ENCODE measurements at places on chromosomes 4 and X. TPM values are rescaled to one million over a fixed set of nuclear protein-coding genes. Genes with fewer than 3 reads are reported as not detected.

GRCh38 chr4:60588556-60588955 is 611.6 kb upstream of the ADGRL3 start:
- DNase-seq, result no peak

DNA sequence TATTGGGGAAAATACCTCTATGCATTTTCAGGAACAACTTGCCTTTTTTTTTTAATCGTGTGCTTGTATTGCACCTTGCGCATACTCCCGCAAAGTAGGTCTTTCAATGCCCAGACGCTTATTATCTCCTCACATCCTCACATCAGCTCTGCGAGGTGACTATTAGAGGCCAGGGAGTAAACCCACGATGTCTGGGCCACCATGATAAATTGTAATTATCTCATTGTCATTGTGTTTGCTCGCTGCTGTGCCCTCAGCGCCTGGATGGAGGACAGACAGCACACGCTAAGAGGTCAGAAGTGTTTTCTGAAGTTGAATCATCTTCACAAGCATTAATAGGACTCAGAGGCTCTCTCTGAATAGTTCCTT is 1.0 kb upstream of the RELL1 start:
- DNase-seq, result no peak

DNA sequence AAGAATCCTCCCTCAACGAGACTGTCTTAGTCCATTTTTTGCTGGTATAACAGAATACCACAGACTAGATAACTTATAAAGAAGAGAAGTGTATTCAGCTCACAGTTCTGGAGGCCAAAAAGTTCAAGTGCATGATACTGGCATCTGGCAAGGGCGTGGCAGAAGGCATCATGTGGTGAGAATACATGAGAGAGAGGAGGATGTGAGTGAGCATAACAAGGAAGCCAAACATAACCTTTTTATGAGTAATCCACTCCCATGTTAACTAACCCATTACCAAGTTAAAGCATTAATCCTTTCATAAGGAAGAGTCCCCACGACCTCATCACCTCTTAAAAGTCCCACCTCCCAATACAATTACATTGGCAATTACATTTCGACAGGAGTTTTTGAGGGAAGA is 504.6 kb downstream of the IQCM start:
- no peak for DNase-seq

GRCh38 chr4:122762520-122762919 is 30.0 kb downstream of the BBS12 start:
- DNase-seq, result no peak

DNA sequence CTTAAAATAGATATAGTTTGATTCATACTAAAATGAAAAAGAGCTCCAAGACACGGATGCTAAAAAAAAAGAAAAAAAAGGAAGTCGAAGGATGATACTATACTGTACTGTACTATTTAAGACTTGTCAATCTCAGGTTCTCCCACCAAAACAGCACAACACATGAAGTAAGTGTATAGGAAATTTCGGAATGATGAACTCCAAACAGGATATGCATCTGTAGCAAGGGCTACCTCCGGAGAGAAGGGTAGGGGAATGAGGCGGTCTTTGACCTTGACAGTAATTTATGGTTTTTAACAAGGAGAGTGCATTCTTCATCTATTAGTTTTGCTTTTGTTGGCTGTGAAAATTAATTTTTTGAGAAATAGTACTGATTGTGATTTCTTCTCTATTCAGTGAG is 541 bp upstream of the FIP1L1 start:
- no peak for DNase-seq

- DNase-seq, result no peak
Observed at GRCh38 chrX:47584714-47585113, 2.5 kb downstream of the TIMP1 start.

DNA sequence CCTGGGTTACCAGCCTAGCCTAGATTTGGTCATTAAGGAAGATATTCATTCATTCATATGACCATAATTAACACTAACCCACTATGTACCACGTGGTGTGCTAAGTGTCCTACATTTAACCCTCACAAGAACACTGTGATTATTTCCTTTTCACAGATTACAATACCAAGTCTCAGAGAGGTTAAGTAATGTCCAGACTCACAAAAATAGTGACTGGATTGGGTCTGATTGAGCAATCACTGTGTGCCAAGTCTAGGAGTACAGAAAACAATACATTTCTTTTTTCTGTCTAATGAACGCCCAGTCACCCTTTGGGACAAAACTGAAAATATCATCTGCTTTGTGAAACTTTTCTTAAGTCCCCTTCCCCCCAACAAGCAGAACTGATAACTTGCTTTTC is 7.6 kb upstream of the DLG3 start:
- no peak for DNase-seq

DNA sequence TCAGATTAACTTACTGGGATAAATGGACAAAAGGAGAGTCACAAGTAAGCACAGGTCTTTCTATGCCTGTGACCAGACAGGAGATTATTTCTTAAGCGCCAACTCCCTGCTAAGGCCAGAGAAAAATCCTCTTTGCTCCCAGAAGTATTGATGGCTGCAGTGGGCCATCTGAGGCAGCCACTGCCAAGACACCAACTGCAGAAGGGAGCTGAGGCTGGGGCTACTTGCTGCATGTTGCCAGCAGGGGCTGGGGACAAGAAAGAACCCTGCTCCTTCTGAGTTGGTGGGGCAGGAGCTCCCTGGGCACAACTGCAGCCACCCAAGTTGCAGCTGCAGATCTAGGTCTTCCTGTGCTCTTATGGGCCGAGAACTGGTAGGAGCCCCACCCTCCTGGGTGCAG is 1075.3 kb downstream of the PCDH18 start:
- DNase-seq, result no peak

Gene RRH
- total RNA-seq, result not detected

DNA sequence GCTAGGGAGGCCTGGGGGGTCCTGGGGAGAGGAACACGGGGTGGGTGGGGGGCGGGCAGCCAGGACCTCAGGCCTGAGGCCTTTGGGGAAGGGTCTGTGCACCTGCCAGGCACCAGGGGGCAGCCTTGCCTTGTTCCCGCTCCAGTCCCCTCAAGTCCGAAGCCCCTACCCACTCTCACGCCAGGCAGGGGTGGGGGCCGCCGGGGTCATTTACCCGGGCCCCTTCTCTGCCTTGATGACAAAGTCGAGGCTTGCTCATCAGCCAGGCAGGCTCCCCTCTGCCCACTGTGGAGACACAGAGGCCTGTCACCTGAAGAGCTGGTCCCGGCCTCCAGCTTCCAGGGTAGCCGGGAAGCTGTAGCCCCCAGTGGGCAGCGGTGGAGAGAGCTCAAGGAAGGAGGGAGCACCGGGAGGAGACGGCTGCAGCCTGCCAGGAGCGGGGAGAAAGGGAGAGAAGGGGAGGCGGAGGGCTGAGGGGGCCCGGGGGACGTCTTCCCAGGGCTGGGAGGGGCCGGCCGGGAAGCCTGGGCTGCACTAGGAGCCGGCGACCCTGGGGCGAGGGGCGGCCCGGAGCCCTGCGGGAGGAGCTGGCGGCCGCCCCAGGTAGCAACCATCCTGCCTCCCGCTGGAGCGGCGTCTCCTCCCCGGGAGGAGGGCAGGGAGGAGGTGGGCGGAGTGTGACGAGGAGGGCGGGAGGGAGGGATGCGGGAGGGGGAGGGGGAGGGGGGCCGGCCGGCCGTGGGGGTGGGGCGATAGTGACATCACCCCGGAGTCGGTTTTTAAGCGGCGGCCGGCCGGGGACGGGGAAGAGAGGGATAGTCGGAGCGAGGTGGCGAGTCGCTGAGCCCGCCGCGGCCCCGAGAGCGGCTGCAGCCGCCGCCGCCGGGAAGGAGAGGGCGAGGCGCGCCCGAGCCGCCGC is at the start of gene SLC6A8:
TSS of gene SLC6A8 (plus strand) at position 806 of the 919 bp plus-strand sequence. CDS start 649 bp downstream, outside the sequence.
- DNase-seq, result peak; percentile 43

GRCh38 chr4:130210864-130211263 is 1114.9 kb downstream of the C4orf33 start:
- no peak for DNase-seq

- DNase-seq, result no peak
Observed at GRCh38 chrX:23828881-23829280, 45.9 kb downstream of the SAT1 start.

- DNase-seq, result no peak
Observed at GRCh38 chr4:27176881-27177280, 316.2 kb downstream of the STIM2 start.

Gene SMS
- total RNA-seq, result 20.4 TPM

Gene SFRP2
- total RNA-seq, result not detected

Gene S100G
- total RNA-seq, result not detected

GRCh38 chrX:17638731-17639130 is 98.6 kb upstream of the SCML1 start:
- DNase-seq, result no peak

DNA sequence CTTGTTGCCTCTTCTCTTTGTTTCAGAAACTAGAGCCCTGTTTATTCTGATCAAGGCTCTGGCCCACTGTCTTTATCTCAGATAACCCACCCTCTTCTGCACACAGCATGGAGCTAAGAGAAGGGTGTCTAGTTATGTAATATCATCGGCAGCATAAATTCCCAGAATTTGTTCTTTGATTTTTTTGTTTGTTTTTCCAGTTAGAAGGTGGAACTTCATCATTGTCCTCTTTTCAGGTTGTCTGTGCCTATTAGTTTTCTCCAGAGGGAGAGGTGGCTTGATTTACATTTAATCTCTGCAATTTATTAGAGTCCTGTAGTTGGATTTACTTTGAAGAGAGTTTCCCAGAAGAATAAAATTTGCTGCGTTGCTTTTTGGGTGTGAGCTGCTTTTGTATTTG is 15.2 kb upstream of the F11 start:
- no peak for DNase-seq

Gene MGARP
- not detected for total RNA-seq

Gene MAP7D2
- total RNA-seq, result 0.15 TPM

Gene ARHGAP36
- not detected for total RNA-seq

DNA sequence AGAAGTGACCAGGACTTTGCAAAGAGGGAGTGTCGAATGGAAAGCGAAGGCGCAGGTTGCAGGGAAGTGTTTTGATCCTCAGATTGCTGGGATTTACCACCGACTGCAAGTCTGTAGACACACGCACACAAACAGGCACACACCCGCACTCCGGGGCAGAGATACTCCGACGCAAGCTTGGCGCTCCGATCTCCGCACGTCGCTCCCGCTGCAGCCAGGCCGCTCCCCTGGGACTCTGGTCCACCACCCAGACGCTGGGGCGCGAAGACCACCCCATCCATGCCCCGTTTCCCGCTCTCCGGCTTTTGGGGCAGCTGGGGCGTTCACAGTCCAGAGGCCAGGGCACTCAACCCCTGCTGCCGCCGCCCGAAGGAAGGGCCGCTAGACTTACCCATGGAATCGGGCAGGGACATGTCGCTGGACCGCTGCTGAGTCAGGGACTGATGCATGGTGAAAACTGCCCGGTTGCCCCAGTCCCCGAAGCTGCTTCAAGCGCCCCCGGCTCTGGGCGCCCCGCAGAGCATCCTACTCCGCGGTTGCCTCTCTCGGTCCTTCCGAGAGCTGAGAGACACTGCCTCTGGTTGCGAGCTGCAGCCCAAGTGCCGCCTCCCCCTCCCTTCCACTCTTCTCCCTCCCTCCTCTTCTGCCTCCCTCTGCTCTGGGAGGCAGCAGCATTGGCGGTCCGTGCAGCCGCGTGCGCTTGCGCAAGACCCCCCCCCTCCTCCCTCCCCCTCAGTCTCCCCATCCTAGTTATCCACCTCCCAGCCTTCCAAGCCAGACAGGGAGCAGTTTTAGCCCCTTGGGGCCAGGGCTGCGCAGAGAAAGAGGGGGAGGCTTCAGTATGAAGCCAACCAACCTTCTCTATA is at the start of gene TMEM255A:
TSS of gene TMEM255A (minus strand) at position 601 of the 866 bp plus-strand sequence. CDS start at position 449, 152 bp downstream.
- no peak for DNase-seq

Gene ADRA2C
- total RNA-seq, result not detected

Gene ATP2B3
- total RNA-seq, result 0.05 TPM

GRCh38 chr4:41655177-41655576 is 93.3 kb downstream of the PHOX2B start:
- no peak for DNase-seq

Gene BMP3
- not detected for total RNA-seq

Gene F11
- total RNA-seq, result not detected
